ENCODE measurements at places on chromosomes 7 and 10. TPM values are rescaled to one million over a fixed set of nuclear protein-coding genes. Genes with fewer than 3 reads are reported as not detected.

DNA sequence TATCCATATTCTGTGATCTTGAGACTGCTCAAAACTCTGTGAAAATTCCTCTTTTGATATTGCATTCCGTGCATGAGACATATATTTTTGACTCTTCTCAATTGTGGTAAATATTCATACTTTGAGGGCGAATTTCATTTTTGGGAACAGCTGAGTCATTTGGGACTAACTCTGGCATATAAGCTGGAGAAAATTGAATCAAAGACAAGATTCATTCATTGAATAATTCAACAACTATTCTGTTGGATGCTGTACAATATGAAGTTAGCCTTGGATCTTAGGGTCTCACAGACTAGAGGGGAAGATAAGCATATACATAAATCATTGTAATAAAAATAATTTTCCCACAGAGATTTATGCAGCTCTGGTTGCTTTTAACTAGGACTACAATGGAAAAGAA lies 183.2 kb upstream of the NEBL start:
- no peak for DNase-seq

- DNase-seq, result no peak
Measured at GRCh38 chr10:44126291-44126717, 258.6 kb downstream of the CXCL12 start.

The EPDR1 gene
- 59.3 TPM for total RNA-seq

GRCh38 chr7:92621561-92622023 lies 31.4 kb upstream of the FAM133B start:
- DNase-seq, result no peak

The EPO gene
- not detected for total RNA-seq

DNA sequence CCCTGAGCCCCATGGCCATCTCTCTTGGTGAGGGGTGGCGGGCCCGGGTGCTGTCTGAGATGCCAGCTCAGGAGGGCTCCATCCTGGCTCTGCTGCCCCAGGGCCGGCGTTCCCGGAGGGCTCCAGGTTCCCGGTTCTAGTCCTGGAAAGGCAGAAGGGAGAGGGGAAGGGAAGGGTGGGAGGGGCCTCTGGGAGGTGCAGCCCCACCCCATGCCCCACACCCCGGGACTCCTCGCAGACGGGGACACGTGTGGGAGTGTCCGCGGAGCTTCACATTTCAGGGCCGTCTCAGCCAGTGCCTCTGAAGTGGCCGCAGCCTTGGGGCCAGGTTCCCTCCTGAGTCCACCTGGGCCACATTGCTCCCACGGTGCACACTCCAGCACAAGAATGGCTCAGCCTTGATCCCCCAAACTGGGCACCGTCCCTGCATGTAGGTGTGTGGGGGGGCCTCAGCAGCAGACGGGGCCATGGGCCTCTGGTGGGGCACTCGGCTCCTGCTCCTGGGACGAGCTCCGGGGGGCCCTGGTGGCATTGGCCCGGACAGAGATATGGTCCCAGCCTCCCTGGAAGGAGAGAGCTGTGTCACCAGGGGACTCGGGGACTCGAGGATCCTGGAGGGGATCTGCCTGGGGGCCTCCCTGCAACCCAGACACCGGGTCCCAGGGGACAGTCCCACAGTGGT lies 5.8 kb downstream of the BHLHA15 start:
- no peak for DNase-seq

The NUDCD3 gene
- 57.0 TPM for total RNA-seq
